ENCODE measurements at places on chromosomes 2 and 18. TPM values are rescaled to one million over a fixed set of nuclear protein-coding genes. Genes with fewer than 3 reads are reported as not detected.

DNA sequence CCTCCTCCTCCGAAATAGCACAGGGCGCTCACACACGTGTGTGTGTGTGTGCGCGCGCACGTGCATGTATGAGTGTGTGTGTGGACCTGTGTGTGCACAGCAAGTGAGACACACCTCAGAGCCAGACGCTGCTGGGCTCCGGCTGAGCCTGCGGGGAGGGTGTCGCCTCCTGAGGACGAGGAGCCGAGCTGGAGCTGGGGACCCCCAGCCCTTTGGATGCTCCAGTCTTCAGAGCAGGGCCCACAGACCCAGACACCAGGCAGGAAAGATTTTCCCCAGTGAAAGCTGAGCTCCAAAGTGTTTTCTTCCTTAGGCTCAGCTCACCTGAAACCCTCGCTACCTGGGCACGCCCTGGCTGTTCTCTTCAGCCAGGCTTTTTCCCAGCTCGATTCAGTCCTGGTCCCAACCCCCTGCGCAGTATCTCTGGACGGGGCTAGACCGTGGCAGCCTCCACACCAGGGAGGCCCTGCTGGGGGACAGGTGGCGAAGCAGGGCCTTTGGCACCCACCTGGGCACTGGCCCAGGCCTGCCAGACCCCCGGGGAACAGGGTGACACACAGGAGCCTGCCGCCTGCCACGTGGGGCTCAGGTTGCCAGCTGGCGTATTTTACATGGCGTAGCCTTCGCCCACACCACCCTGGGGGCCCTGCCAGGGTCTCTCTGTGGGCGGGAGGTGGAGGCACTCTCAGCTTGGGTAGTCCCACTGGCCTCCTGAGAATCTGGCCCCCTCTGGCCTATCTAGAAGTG, 36.2 kb downstream of the PDIA6 start:
- no peak overlapping the region for H3K27ac ChIP-seq
- H3K4me3 ChIP-seq = no peak overlapping the region
- H3K36me3 ChIP-seq = peaks cover 14% of the 10 kb centered on the region

GRCh38 chr2:9410108-9410507, 13.2 kb downstream of the ITGB1BP1 start:
- no peak overlapping the region for H3K4me3 ChIP-seq
- H3K4me1 ChIP-seq = peaks cover 15% of the 10 kb centered on the region
- H3K27ac ChIP-seq = no peak overlapping the region
- H3K27me3 ChIP-seq = no peaks in the 10 kb centered on the region
- peaks cover 20% of the 10 kb centered on the region for H3K36me3 ChIP-seq

- DNase-seq = no peak
- H3K27me3 ChIP-seq = no peaks in the 10 kb centered on the region
- H3K36me3 ChIP-seq = no peaks in the 10 kb centered on the region
- H3K27ac ChIP-seq = no peak overlapping the region
- H3K4me1 ChIP-seq = peaks cover 26% of the 10 kb centered on the region
Measured at GRCh38 chr2:23207871-23208270, 177.1 kb upstream of the KLHL29 start.

GRCh38 chr2:31314761-31315160, 80.8 kb downstream of the EHD3 start:
- no peak for DNase-seq
- H3K27me3 ChIP-seq = no peaks in the 10 kb centered on the region
- H3K27ac ChIP-seq = no peak overlapping the region
- H3K4me3 ChIP-seq = no peak overlapping the region
- H3K4me1 ChIP-seq = peaks cover 10% of the 10 kb centered on the region

HSBP1L1 gene
- total RNA-seq = 31.8 TPM

- no peak overlapping the region for H3K27ac ChIP-seq
- no peak for DNase-seq
- peaks cover 24% of the 10 kb centered on the region for H3K27me3 ChIP-seq
- no peak overlapping the region for H3K4me3 ChIP-seq
- no peaks in the 10 kb centered on the region for H3K36me3 ChIP-seq
Measured at GRCh38 chr2:181621779-181622490, 35.0 kb downstream of the CERKL start.

DNA sequence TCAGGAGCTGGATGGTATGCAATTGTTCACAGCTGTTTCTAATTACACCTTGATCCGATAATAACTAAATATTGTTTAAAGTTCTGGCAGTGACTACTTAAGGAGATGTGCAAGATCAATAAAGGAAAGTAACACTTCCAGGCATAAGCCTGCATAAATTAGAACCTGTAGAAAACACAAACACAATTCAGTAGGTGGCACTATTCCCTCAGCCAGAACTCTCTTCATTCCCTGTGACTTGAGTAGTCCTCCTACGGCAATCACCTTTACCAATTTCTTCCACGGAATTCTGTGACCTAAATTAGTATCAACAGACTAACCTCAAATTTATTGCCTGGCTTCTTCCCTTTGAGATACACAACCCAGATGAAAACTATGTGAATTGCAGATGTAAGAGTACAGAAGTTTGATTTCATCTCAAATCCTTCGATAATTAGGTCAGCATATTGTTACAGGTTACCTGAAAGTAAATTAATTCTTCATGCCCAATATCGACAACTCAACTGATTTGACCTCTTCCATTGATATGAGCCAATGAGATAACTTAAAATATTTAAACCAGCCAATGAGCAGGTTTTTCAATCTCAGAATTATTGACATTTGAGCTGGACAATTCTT, 137.8 kb downstream of the PID1 start:
- no peaks in the 10 kb centered on the region for H3K36me3 ChIP-seq
- H3K4me1 ChIP-seq = peaks cover 31% of the 10 kb centered on the region
- H3K27ac ChIP-seq = no peak overlapping the region
- no peak overlapping the region for H3K4me3 ChIP-seq

DNA sequence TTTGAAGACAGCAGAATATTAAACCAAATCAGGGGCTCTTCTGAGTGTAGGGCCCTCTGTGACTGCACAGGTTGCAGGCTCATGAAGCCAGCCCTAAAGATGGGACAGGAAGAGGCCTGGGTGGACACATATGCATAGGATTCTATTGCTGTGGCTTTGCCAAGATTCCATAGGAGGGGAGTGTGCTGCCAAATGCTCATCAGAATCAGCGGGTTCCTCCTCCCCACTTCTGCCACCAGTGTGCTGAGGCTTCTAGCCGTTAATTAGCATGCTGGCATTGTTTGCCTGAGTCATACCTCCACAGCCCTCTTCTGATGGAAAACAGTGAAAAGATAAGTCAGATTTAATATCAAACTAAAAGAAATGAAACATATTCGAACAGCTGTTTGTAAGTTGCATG, 103.9 kb upstream of the TMEFF2 start:
- H3K27me3 ChIP-seq = no peaks in the 10 kb centered on the region
- H3K4me3 ChIP-seq = no peak overlapping the region
- H3K4me1 ChIP-seq = no peaks in the 10 kb centered on the region
- no peak for DNase-seq
- no peak overlapping the region for H3K27ac ChIP-seq
- no peaks in the 10 kb centered on the region for H3K36me3 ChIP-seq

DNA sequence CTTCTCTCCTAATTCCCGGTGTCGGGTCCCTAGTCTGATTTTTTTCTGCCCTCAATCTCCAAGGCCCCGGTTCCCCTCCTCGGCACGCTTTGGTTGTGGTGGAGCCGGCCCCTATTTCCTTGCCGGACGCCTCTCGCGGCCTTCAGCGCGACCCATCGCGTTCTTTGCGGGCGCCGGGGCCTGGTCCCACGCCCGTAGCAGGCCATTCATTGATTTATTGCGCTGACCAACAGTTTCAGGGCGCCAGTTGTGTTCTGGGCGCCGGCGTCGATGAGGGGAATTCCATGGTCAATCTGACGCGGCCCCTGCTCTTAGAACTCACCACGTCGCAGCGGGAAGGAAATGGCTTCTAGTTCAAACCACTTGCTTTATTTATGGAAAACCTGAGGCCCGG, 396 bp downstream of the CNOT9 start:
- peak overlapping the region; percentile 95 for H3K27ac ChIP-seq
- peak overlapping the region; percentile 92 for H3K4me3 ChIP-seq
- H3K27me3 ChIP-seq = no peaks in the 10 kb centered on the region
- H3K4me1 ChIP-seq = peaks cover 36% of the 10 kb centered on the region

GRCh38 chr2:158688721-158689120, 106.4 kb upstream of the DAPL1 start:
- peaks cover 9% of the 10 kb centered on the region for H3K4me1 ChIP-seq
- H3K27ac ChIP-seq = no peak overlapping the region
- H3K4me3 ChIP-seq = no peak overlapping the region
- DNase-seq = no peak
- H3K36me3 ChIP-seq = no peaks in the 10 kb centered on the region
- H3K27me3 ChIP-seq = peaks cover 7% of the 10 kb centered on the region

DSG1 gene
- 0.09 TPM for total RNA-seq

GRCh38 chr2:208017721-208018120, 7.6 kb downstream of the PLEKHM3 start:
- no peak overlapping the region for H3K4me3 ChIP-seq
- no peaks in the 10 kb centered on the region for H3K36me3 ChIP-seq
- peaks cover 17% of the 10 kb centered on the region for H3K4me1 ChIP-seq
- no peaks in the 10 kb centered on the region for H3K27me3 ChIP-seq

GRCh38 chr2:76391678-76392077, 681.0 kb upstream of the GCFC2 start:
- DNase-seq = no peak
- no peaks in the 10 kb centered on the region for H3K4me1 ChIP-seq
- no peaks in the 10 kb centered on the region for H3K36me3 ChIP-seq
- no peak overlapping the region for H3K27ac ChIP-seq
- no peaks in the 10 kb centered on the region for H3K27me3 ChIP-seq
- H3K4me3 ChIP-seq = no peak overlapping the region

TXNDC2 gene
- total RNA-seq = 0.29 TPM

TRIM43 gene
- not detected for total RNA-seq

DNA sequence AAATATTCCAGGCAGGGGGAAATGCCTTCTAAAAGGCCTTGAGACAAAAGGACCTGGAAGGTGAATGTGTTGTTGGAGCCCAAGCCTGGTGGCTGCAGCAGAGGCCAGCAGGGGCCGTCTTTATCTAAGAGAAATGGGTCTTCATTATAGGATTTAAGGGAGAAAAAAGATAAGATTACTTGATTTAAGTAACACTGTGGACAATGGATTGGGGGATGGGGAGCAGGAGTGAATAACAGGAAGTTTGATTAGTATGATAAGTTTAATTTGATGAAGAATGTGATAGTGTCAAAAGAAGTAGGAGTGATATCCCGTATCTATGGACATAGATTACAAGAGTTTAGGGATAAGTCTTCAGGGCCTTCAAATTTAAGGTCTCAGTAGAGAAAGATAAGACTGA, 64.2 kb downstream of the WDR75 start:
- peak overlapping the region; percentile 2 for H3K27ac ChIP-seq
- H3K4me3 ChIP-seq = no peak overlapping the region

GRCh38 chr2:119739580-119740255, 20.0 kb upstream of the PTPN4 start:
- H3K4me1 ChIP-seq = no peaks in the 10 kb centered on the region
- no peak for DNase-seq
- H3K4me3 ChIP-seq = no peak overlapping the region
- no peaks in the 10 kb centered on the region for H3K36me3 ChIP-seq
- no peak overlapping the region for H3K27ac ChIP-seq

PTH2R gene
- total RNA-seq = not detected

HOXD10 gene
- 4.1 TPM for total RNA-seq

DNA sequence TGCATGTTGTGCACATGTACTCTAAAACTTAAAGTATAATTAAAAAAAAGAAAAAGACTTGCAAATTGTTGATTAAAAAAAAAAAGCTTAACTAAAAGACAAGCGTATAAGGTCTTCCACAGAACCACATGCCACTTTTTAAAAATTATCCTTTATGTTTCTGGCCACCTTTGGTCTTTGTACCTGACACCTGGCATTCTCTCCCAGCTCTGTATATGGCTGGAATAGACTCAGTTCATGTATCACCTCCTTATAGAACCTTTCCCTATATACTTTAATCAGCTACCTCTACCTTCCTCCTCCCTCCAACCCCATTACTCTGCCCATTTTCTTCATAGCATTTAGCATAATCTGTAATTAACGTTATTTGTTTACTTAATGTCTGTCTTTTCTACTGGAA, 32.6 kb downstream of the HYCC2 start:
- no peak for DNase-seq
- no peaks in the 10 kb centered on the region for H3K27me3 ChIP-seq
- H3K27ac ChIP-seq = no peak overlapping the region

KLHL41 gene
- total RNA-seq = 0.56 TPM

AKAIN1 gene
- not detected for total RNA-seq

- H3K4me3 ChIP-seq = no peak overlapping the region
- H3K27me3 ChIP-seq = no peaks in the 10 kb centered on the region
- no peak overlapping the region for H3K27ac ChIP-seq
- H3K36me3 ChIP-seq = no peaks in the 10 kb centered on the region
- H3K4me1 ChIP-seq = peaks cover 3% of the 10 kb centered on the region
Measured at GRCh38 chr2:72090271-72090720, 57.4 kb downstream of the CYP26B1 start.

IL18RAP gene
- total RNA-seq = not detected

MSH2 gene
- 38.3 TPM for total RNA-seq

DNA sequence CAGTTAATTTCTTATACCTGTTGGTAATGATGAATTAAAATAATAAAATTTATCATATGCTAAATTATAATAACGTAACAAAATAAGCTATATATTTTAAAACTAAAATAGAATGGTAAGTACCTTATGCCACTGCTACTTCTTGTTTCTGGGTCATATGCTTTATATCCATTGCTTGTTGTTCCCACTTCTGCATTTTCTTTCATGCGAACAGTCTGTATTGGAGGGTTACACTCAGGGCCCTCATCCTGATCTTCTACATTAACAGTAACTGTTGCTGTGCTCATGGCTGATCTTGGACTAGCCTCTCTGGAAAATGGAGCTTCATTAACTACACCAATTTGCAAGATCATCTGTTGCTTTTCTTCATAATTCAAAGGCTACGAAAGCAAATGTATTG, 22.2 kb downstream of the DSC2 start:
- H3K27me3 ChIP-seq = no peaks in the 10 kb centered on the region
- H3K27ac ChIP-seq = no peak overlapping the region
- peaks cover 51% of the 10 kb centered on the region for H3K36me3 ChIP-seq
- peaks cover 1% of the 10 kb centered on the region for H3K4me1 ChIP-seq
- DNase-seq = no peak
- no peak overlapping the region for H3K4me3 ChIP-seq

DNA sequence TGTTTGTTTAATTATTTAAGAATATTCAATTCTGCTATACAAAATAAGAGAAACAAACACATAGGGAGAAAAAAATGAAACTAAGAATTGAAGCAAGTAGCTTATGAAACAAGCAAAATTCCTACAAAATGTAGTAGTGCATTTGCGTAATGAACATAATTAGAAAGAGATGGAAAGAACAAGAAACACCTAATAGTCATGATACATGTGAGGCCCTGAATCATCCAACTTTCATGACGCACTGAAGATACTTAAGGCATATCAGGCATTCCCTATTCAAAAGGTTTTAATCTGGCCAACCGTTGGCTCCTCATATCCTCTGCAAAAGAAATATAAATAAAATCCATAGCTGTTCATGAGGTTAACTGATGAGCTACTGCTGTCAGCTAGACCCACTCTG, 14.5 kb upstream of the NAB1 start:
- H3K27ac ChIP-seq = peak overlapping the region; percentile 36
- no peak overlapping the region for H3K4me3 ChIP-seq
- DNase-seq = no peak
- H3K27me3 ChIP-seq = no peaks in the 10 kb centered on the region

UGT1A9 gene
- not detected for total RNA-seq

CCDC148 gene
- total RNA-seq = 3.1 TPM

GRCh38 chr2:24163601-24164000, 11.3 kb upstream of the FAM228A start:
- H3K4me1 ChIP-seq = no peaks in the 10 kb centered on the region
- H3K27ac ChIP-seq = no peak overlapping the region
- H3K27me3 ChIP-seq = no peaks in the 10 kb centered on the region
- no peak overlapping the region for H3K4me3 ChIP-seq
- DNase-seq = no peak

GRCh38 chr2:189179570-189179950, at the start of gene COL5A2:
Gene COL5A2, minus strand, starts transcription at chr2:189179761. Its CDS starts 157 bp downstream, at chr2:189179604.
- H3K36me3 ChIP-seq = peaks cover 2% of the 10 kb centered on the region
- peaks cover 47% of the 10 kb centered on the region for H3K4me1 ChIP-seq
- DNase-seq = peak; percentile 58
- H3K27me3 ChIP-seq = no peaks in the 10 kb centered on the region
- peak within 1 kb of the TSS; percentile 87 for H3K4me3 ChIP-seq

Data from mesothelial cell of epicardium (in vitro differentiated cells).